ENCODE measurements at places on chromosomes 3 and 15. TPM values are rescaled to one million over a fixed set of nuclear protein-coding genes. Genes with fewer than 3 reads are reported as not detected.

Gene SLC28A1
- not detected for total RNA-seq

Gene KATNBL1
- 40.1 TPM for total RNA-seq

Gene CHRNA3
- not detected for total RNA-seq

Gene ZCWPW2
- total RNA-seq, result 0.12 TPM

Gene IGF1R
- 20.0 TPM for total RNA-seq

Gene TMC3
- not detected for total RNA-seq

Gene SEMA3G
- total RNA-seq, result not detected

Gene KCNMB3
- total RNA-seq, result 1.0 TPM

Gene PLCB2
- total RNA-seq, result 178 TPM

Gene C2CD4A
- total RNA-seq, result not detected

Gene HCLS1
- 383 TPM for total RNA-seq

Gene LRRN1
- 0.05 TPM for total RNA-seq

Gene CCR5
- 54.3 TPM for total RNA-seq

Gene CDHR4
- 0.22 TPM for total RNA-seq

Gene AHSG
- total RNA-seq, result not detected

Gene SYNPR
- not detected for total RNA-seq

Gene DBR1
- total RNA-seq, result 21.4 TPM

Gene CLPX
- total RNA-seq, result 45.0 TPM

Gene LSMEM2
- not detected for total RNA-seq

Gene BNC1
- not detected for total RNA-seq

Gene KIF7
- total RNA-seq, result 0.44 TPM

Gene RETNLB
- total RNA-seq, result not detected

Gene RBPMS2
- total RNA-seq, result not detected

Gene BHLHE40
- 548 TPM for total RNA-seq

Gene AQP9
- not detected for total RNA-seq

Gene TNNC1
- total RNA-seq, result 0.74 TPM

Gene CIAO2A
- 64.2 TPM for total RNA-seq

Gene SAMD7
- total RNA-seq, result not detected

Gene CPN2
- total RNA-seq, result not detected

Gene PTPRG
- total RNA-seq, result 2.1 TPM

Gene GOLGA6D
- total RNA-seq, result not detected

Gene CNTN4
- total RNA-seq, result not detected

Gene BCL2A1
- 31.0 TPM for total RNA-seq

Gene HDAC11
- total RNA-seq, result 0.90 TPM

Gene SKOR1
- total RNA-seq, result 0.22 TPM

Gene SH2D7
- 0.07 TPM for total RNA-seq

Gene SNX22
- 0.51 TPM for total RNA-seq

Gene STRIT1
- total RNA-seq, result not detected

Gene TMEM212
- total RNA-seq, result not detected

Gene GRAMD1C
- 0.51 TPM for total RNA-seq

Gene TLR9
- total RNA-seq, result 0.49 TPM

Gene CHSY1
- total RNA-seq, result 52.2 TPM

Data from T-helper 1 cell treated with Interleukin-12 subunit alpha and Interleukin-12 subunit beta and Interleukin-4 antibody, amounts not matched to agents 30 ng/mL and 1 ng/mL, for 36 hours (primary cell).